ENCODE measurements at places on chromosomes 16 and 17. TPM values are rescaled to one million over a fixed set of nuclear protein-coding genes. Genes with fewer than 3 reads are reported as not detected.

USP43 gene
- total RNA-seq = 0.50 TPM

NPIPA3 gene
- 0.34 TPM for total RNA-seq

KRT20 gene
- total RNA-seq = not detected

EVI2A gene
- 2.1 TPM for total RNA-seq

ZNF423 gene
- total RNA-seq = 0.34 TPM

CRHR1 gene
- total RNA-seq = not detected

ERI2 gene
- 18.7 TPM for total RNA-seq

BCKDK gene
- 66.2 TPM for total RNA-seq

SALL1 gene
- 0.17 TPM for total RNA-seq

FNDC8 gene
- not detected for total RNA-seq

SPIRE2 gene
- total RNA-seq = 1.9 TPM

IL21R gene
- total RNA-seq = 16.1 TPM

PYCARD gene
- total RNA-seq = 61.8 TPM

KRTAP4-6 gene
- not detected for total RNA-seq

PDILT gene
- not detected for total RNA-seq

HOXB5 gene
- 12.3 TPM for total RNA-seq

PRAC1 gene
- total RNA-seq = not detected

SYNGR3 gene
- total RNA-seq = 4.2 TPM

CCT6B gene
- 0.15 TPM for total RNA-seq

SLC5A11 gene
- not detected for total RNA-seq

TMEM114 gene
- total RNA-seq = not detected

SMG1 gene
- 12.3 TPM for total RNA-seq

CA5A gene
- total RNA-seq = not detected

TMEM235 gene
- not detected for total RNA-seq

NT5C gene
- total RNA-seq = 139 TPM
